ENCODE measurements at places on chromosomes 12 and 14.

GRCh38 chr12:12557733-12558132 lies 4.9 kb downstream of the DUSP16 start:
- H3K36me3 ChIP-seq: no peaks in the 10 kb centered on the region
- no peak overlapping the region for H3K27ac ChIP-seq
- no peak for DNase-seq
- no peaks in the 10 kb centered on the region for H3K27me3 ChIP-seq
- H3K4me3 ChIP-seq: no peak overlapping the region

GRCh38 chr12:92457458-92458180 lies 245.2 kb upstream of the PLEKHG7 start:
- H3K27me3 ChIP-seq: no peaks in the 10 kb centered on the region
- no peak overlapping the region for H3K4me3 ChIP-seq
- no peak for DNase-seq
- peaks cover 46% of the 10 kb centered on the region for H3K4me1 ChIP-seq

DNA sequence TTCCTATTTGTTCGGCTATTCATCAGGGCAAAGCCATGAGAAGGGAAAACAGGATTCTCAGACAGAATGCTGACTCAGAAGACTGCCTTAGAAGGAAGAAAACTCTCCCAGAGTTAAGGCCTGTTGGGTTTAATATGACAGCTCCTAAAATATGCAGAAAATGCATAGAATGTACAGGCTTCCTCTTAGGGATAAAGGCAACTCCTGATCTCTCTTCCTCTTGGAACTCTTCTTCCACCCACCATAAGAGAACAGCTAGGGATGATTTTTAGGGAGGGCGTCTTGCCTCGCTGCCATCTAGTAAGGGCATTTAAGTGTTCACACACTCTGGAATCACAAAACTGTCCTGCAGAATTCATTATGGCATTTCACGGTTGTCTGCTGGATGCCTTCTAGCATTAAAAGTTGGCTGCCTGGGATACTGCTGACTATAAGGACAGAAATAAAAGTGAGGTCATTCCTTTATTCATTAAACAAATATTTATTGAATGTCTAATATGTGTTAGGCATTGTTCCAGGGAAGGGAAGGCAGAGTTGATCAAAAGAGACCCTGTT lies 73.7 kb downstream of the DCAF5 start:
- H3K36me3 ChIP-seq: peaks cover 10% of the 10 kb centered on the region
- H3K27ac ChIP-seq: no peak overlapping the region
- no peaks in the 10 kb centered on the region for H3K27me3 ChIP-seq

DNA sequence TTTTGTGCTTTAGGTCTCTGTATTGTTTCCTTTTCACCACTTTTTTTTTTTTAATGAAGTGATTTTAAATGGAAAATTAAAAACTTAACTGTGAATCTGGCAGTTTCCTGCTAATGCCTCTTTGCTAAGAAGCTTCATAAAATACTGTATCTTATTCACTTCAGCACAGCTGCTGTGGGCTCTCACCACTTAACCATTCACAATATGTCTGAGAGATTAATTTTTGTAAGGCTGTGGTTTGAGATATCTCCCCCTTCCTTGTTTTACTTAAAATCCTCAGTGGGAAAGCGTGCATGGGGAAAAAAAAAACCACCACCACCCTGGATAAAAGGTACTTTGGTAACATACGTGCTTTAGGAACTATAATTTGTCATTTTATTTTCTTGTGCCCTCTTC lies 115.9 kb downstream of the ETV6 start:
- no peaks in the 10 kb centered on the region for H3K36me3 ChIP-seq
- H3K27me3 ChIP-seq: no peaks in the 10 kb centered on the region
- peaks cover 65% of the 10 kb centered on the region for H3K4me1 ChIP-seq
- H3K27ac ChIP-seq: peak overlapping the region; percentile 68
- DNase-seq: no peak

GRCh38 chr12:543114-543451 lies 83.3 kb downstream of the B4GALNT3 start:
- H3K4me3 ChIP-seq: no peak overlapping the region
- peaks cover 8% of the 10 kb centered on the region for H3K4me1 ChIP-seq

GRCh38 chr14:90093942-90094595 lies 32.3 kb downstream of the KCNK13 start:
- no peak for DNase-seq
- no peaks in the 10 kb centered on the region for H3K4me1 ChIP-seq
- no peak overlapping the region for H3K27ac ChIP-seq
- H3K36me3 ChIP-seq: no peaks in the 10 kb centered on the region

DNA sequence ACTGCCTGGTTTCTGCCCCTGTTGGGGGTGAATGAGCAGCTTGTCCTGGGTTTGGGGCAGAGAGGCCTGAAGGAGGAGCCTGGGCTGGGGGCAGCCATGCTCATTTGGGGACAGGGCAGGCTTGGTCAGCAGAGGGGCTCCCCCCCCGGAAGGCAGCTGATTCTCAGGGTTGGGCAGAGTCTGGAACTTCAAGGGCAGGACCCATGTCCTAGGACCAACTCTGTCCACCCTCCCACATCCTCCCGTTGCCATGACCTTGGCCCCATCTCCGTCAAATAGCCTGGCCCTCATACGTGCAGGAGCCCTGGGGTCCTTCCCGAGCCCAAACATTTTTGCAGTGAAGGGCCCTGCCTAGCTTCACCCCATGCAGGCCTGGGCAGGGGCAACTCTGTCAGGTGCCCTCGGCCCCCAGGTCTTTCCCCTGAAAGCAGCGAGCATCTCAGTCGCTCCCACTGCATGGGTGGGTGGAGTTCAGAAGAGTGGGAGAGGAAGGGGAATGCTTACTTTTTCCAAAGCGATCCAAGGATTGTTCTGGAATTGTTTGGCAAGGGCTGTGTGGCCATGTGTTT lies 32.6 kb downstream of the TNFAIP2 start:
- H3K27ac ChIP-seq: no peak overlapping the region
- no peak overlapping the region for H3K4me3 ChIP-seq
- no peaks in the 10 kb centered on the region for H3K4me1 ChIP-seq
- H3K36me3 ChIP-seq: no peaks in the 10 kb centered on the region

- no peaks in the 10 kb centered on the region for H3K4me1 ChIP-seq
- H3K36me3 ChIP-seq: no peaks in the 10 kb centered on the region
- no peak overlapping the region for H3K27ac ChIP-seq
- H3K4me3 ChIP-seq: no peak overlapping the region
These were observed 43.9 kb downstream of the GUCY2C start for GRCh38 chr12:14652483-14652882.

DNA sequence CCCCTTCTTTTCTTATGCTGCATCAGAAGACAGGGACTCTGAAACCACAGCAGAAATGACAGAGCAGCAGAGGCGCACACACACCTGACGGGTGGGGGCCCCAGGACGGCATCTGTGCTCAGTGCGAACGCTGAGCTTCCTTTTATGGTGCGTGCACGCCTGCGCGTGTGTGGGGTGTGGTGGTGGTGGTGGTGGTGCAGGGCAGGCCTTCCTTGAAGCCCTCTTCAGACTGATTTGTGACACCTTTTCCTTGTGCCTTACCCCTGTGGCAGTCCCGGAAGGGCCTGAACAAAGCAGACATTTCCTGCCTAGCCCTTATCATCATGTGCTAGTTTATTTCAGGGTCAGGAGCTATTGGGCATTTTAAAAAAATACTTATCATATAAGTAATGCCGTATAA lies 75.7 kb downstream of the TSPAN9 start:
- H3K4me1 ChIP-seq: no peaks in the 10 kb centered on the region
- H3K27ac ChIP-seq: no peak overlapping the region
- H3K27me3 ChIP-seq: peaks cover 5% of the 10 kb centered on the region
- no peak for DNase-seq
- H3K4me3 ChIP-seq: no peak overlapping the region
- no peaks in the 10 kb centered on the region for H3K36me3 ChIP-seq

GRCh38 chr12:6541371-6542165 lies 7.3 kb downstream of the GAPDH start:
- peaks cover 2% of the 10 kb centered on the region for H3K36me3 ChIP-seq
- no peak overlapping the region for H3K27ac ChIP-seq
- H3K4me3 ChIP-seq: no peak overlapping the region
- peaks cover 21% of the 10 kb centered on the region for H3K4me1 ChIP-seq
- no peaks in the 10 kb centered on the region for H3K27me3 ChIP-seq

DNA sequence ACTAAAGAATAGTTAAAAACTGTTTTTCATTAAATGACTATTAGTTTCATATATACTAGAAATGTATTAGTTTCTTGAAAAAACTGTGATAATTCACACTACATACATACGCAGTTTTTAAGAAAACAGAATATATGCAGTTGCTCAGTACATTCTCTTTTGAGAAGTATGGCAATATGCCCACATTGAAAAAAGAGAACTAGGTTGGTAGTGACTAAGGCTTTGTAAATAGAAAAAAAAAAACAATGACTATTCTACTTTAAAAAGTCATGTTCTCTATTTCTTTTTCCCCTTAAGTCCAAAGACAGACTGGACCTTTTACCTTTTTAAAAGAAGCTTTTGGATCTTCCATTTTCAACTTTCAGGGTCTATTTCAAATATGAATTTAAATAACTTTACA lies 25.0 kb downstream of the SNX6 start:
- H3K27me3 ChIP-seq: no peaks in the 10 kb centered on the region
- H3K27ac ChIP-seq: no peak overlapping the region
- no peaks in the 10 kb centered on the region for H3K4me1 ChIP-seq
- no peak for DNase-seq
- H3K36me3 ChIP-seq: peaks cover 63% of the 10 kb centered on the region
- no peak overlapping the region for H3K4me3 ChIP-seq

GRCh38 chr14:35287431-35288013 lies 4.7 kb upstream of the PSMA6 start:
- H3K4me1 ChIP-seq: peaks cover 47% of the 10 kb centered on the region
- no peak overlapping the region for H3K4me3 ChIP-seq
- DNase-seq: no peak
- H3K27ac ChIP-seq: peak overlapping the region; percentile 71
- H3K27me3 ChIP-seq: no peaks in the 10 kb centered on the region
- H3K36me3 ChIP-seq: no peaks in the 10 kb centered on the region

GRCh38 chr14:32399920-32400319 lies 70.8 kb downstream of the AKAP6 start:
- no peak for DNase-seq
- no peak overlapping the region for H3K27ac ChIP-seq
- H3K4me1 ChIP-seq: no peaks in the 10 kb centered on the region
- no peaks in the 10 kb centered on the region for H3K36me3 ChIP-seq

DNA sequence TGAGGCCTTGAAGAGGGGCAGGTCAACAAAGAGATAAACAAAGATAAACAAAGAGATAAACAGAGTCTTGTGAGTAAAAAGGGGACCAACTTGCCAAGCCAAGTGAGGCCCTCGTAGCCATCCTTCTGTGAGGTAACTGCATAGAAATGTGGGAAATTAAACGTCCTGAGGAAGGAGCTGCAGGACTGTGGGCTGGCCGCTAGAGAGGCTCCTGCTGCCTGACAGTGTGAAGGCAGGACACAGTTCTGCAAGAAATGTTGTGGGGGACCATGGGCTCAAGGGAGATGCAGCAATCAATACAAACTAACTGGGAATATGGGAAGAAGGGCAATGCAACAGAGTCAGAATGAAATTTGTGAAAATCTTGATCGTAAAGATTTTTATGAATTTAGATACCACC lies 91.9 kb downstream of the SLC8A3 start:
- H3K4me1 ChIP-seq: no peaks in the 10 kb centered on the region
- no peaks in the 10 kb centered on the region for H3K36me3 ChIP-seq
- H3K27me3 ChIP-seq: no peaks in the 10 kb centered on the region
- no peak for DNase-seq
- H3K4me3 ChIP-seq: no peak overlapping the region

DNA sequence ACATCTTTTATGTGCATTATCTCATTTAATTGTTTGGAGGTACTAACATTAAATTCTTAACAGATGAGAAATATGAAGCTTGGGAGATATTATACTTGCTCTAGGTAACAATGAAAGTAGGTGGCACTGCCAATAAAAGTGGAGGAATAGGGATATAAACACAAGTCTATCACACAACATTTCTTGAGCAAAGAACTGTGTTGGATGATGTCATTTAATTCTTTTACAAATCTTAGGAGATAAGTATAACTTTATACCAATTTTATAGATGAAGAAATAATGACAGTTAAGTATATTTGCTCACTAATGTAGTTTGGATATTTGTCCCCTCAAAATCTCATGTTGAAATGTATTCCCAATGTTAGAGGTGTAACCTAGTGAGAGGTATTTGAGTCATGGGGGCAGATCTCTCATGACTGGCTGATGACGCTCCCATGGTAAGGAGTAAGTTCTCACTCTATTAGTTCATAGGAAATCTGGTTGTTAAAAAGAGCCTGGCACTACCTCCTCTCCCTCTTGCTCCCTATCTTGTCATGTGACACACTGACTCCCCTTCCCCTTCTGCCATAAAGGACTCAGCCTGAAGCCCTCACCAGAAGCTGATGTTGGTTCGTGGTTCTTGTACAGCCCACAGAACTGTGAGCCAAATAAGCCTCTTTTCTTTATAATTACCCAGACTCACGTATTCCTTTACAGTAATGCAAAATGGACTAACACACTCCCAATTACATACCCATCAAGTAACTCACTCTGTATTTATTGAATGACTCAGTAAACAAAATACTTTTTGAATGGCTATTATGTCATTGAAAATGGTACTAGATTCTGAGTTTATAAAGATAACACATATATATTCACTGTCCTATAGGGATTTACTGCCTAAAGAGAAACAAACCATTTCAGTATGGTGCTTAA lies 146.8 kb upstream of the KITLG start:
- H3K4me1 ChIP-seq: no peaks in the 10 kb centered on the region
- no peak for DNase-seq
- no peak overlapping the region for H3K27ac ChIP-seq
- no peak overlapping the region for H3K4me3 ChIP-seq
- H3K27me3 ChIP-seq: no peaks in the 10 kb centered on the region
- no peaks in the 10 kb centered on the region for H3K36me3 ChIP-seq

DNA sequence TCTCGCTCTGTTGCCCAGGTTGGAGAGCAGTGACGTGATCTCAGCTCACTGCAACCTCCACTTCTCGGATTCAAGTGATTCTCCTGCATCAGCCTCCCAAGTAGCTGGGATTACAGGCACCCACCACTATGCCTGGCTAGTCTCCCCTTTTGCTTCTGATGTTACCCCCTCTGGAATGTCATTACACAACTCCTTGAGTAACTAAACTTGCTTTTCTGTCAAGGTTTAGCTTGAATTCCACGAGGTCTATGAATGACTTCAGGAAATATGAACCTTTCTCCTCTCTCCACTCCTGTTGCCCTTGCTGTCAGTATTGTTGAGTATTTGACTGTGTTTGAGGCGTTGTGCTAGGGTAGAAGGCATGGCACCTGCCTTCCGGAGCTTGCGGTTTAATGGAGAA lies 16.8 kb upstream of the RTRAF start:
- no peaks in the 10 kb centered on the region for H3K27me3 ChIP-seq
- no peak overlapping the region for H3K27ac ChIP-seq
- H3K4me3 ChIP-seq: no peak overlapping the region
- no peaks in the 10 kb centered on the region for H3K4me1 ChIP-seq
- no peak for DNase-seq

- peak overlapping the region; percentile 39 for H3K4me3 ChIP-seq
- peaks cover 51% of the 10 kb centered on the region for H3K4me1 ChIP-seq
- no peaks in the 10 kb centered on the region for H3K36me3 ChIP-seq
- peak; percentile 55 for DNase-seq
These were observed 16.0 kb upstream of the ENDOU start for GRCh38 chr12:47741340-47741703.

GRCh38 chr12:132395908-132396305 lies 66.5 kb upstream of the GALNT9 start:
- H3K27me3 ChIP-seq: peaks cover 33% of the 10 kb centered on the region
- no peaks in the 10 kb centered on the region for H3K4me1 ChIP-seq
- H3K36me3 ChIP-seq: no peaks in the 10 kb centered on the region
- no peak overlapping the region for H3K27ac ChIP-seq

GRCh38 chr12:107491856-107492255 lies 193.7 kb upstream of the PWP1 start:
- no peak for DNase-seq
- H3K27ac ChIP-seq: peak overlapping the region; percentile 57
- H3K4me3 ChIP-seq: no peak overlapping the region
- no peaks in the 10 kb centered on the region for H3K27me3 ChIP-seq
- no peaks in the 10 kb centered on the region for H3K36me3 ChIP-seq
